Neural crest cell (in vitro differentiated cells): ENCODE measurements at places on chromosomes 13 and 19. TPM values are rescaled to one million over a fixed set of nuclear protein-coding genes. Genes with fewer than 3 reads are reported as not detected.

GRCh38 chr19:18098891-18099622 is 1.5 kb downstream of the MAST3 start:
- no peak overlapping the region for H3K4me3 ChIP-seq
- H3K36me3 ChIP-seq = no peaks in the 10 kb centered on the region
- no peak for DNase-seq
- peaks cover 42% of the 10 kb centered on the region for H3K27me3 ChIP-seq

GRCh38 chr13:78658630-78659449 is at the start of gene OBI1:
Gene OBI1, minus strand, starts transcription at chr13:78659155. Its CDS starts 35 bp downstream, at chr13:78659120.
- peaks cover 28% of the 10 kb centered on the region for H3K4me1 ChIP-seq
- H3K27me3 ChIP-seq = peaks cover 3% of the 10 kb centered on the region
- DNase-seq = peak; percentile 76
- H3K4me3 ChIP-seq = peak within 1 kb of the TSS; percentile 97

- H3K4me3 ChIP-seq = no peak overlapping the region
- no peak for DNase-seq
- H3K27ac ChIP-seq = no peak overlapping the region
- peaks cover 5% of the 10 kb centered on the region for H3K4me1 ChIP-seq
Measured at GRCh38 chr13:51906581-51906980, 44.8 kb downstream of the CCDC70 start.

- H3K4me3 ChIP-seq = no peak overlapping the region
- no peak overlapping the region for H3K27ac ChIP-seq
- H3K4me1 ChIP-seq = no peaks in the 10 kb centered on the region
- H3K36me3 ChIP-seq = no peaks in the 10 kb centered on the region
Measured at GRCh38 chr19:6971366-6971765, 49.9 kb downstream of the MBD3L2B start.

DNA sequence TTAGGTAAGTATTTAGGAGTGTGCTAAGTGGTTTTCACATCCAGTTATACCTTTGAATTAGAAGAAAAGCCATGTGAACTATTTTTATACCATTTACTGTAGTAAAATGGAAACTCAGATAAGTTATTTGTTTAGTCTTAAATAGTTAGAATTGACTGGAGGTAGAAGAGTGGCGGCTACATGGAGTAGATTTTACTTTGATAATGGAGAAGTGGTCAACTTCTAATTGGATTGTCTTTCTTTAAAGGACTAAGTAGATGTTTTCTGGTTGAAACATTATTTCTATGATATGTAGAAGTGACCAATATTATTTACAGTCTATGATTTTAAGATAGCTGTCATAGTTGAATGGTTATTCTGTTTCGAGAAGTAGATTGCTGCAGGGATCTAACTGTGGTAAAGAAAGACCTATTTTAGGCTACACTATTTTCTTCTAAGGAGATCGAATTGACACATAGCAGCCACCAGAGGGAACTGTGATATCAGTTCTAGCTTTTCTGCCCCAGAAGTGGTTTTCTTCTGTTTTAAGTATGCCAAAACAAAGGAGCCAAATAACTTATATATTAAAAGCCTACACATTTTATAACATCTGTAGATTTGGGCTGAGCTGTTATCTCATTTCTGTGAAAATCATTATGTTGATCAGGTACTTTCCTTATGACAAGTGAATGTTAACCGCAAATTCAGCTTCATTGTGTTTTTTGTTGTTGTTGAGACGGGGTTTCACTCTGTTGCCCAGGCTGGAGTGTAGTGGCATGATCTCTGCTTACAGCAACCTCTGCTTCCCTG is 26.1 kb downstream of the ZMYM2 start:
- no peaks in the 10 kb centered on the region for H3K27me3 ChIP-seq
- no peak overlapping the region for H3K4me3 ChIP-seq
- H3K36me3 ChIP-seq = peaks cover 16% of the 10 kb centered on the region

DNA sequence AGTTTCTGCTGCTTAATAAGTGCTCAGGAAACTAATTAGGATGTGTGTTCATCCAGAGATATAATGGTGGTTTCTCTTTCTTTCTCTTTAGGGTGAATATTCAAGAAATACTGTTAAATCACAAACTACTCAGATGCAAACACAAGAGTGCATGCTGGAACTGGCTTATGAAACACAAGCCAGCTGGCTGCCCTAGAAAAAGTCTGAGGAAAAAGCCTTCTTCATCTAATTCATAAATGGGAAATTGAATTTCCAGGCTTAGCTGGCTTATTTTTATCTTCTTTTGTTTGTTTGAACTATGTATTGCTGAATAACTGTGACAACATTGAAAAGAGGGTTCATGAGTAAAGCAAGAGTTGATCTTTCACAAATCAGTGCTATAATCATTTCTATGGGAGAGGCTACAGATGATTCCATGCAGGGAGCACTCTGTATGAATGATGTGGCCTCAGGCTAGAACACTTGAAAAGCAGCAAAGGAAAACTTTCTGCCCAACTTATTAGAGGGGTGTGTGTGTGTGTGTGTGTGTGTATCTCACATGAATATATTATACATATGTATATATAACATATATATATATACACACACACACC is 69.8 kb upstream of the SCEL start:
- H3K4me1 ChIP-seq = peaks cover 11% of the 10 kb centered on the region
- no peak for DNase-seq
- H3K36me3 ChIP-seq = no peaks in the 10 kb centered on the region
- H3K4me3 ChIP-seq = no peak overlapping the region
- H3K27me3 ChIP-seq = no peaks in the 10 kb centered on the region

GRCh38 chr13:83798731-83799130 is 83.5 kb downstream of the SLITRK1 start:
- H3K4me3 ChIP-seq = no peak overlapping the region
- H3K36me3 ChIP-seq = no peaks in the 10 kb centered on the region
- H3K4me1 ChIP-seq = no peaks in the 10 kb centered on the region
- no peaks in the 10 kb centered on the region for H3K27me3 ChIP-seq

DNA sequence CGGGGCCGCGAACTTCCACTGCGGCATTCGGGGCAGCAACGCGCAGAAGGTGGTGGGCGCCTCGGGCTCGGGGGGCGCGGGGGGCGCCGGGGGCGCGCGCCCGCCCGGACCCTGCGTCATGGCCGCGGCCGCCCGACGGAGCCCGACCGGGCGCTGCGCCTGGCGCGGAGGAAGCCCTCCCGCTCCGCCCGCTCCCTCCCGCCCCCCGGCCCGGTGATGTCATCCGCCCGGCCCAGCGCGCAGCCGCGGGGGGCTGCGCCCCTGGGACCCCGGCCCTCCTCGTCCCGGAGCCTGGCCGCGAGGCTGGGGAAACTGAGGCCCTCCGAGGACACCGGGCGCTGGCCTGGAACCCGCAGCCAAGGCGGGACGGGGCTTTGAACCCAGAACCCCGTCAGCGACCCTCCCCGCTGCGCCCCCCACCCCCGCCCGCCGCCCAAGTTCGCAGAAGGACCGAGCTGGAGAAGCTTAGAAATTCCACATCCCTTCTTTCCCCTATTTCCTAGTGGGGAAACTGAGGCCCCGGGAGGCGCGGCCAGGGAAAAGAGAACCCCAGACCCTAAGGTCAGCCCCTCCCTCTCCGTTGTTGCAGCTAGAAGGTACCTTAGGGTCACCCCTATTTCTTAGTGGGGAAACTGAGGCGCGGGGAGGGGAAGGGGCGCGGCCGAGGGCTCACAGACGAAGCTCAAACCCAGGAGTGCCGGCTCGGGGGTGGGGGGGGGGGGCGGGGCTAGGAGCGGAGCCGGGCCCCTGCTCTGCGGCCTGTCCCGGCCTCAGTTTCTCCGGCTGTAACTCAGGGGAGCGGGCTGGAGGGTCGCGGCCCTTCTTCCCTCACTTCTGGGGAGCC is at the start of gene SHC2:
Gene SHC2, minus strand, starts transcription at position 157 of the 844 bp plus-strand sequence. Its CDS starts 37 bp downstream, at position 120.
- H3K27me3 ChIP-seq = peaks cover 19% of the 10 kb centered on the region
- peak within 1 kb of the TSS; percentile 95 for H3K27ac ChIP-seq
- H3K36me3 ChIP-seq = no peaks in the 10 kb centered on the region
- peak within 1 kb of the TSS; percentile 95 for H3K4me3 ChIP-seq
- DNase-seq = no peak
- peaks cover 10% of the 10 kb centered on the region for H3K4me1 ChIP-seq

GRCh38 chr13:20340759-20341171 is 108.6 kb upstream of the GJB6 start:
- H3K4me1 ChIP-seq = peaks cover 4% of the 10 kb centered on the region
- H3K4me3 ChIP-seq = no peak overlapping the region
- no peaks in the 10 kb centered on the region for H3K27me3 ChIP-seq
- H3K36me3 ChIP-seq = no peaks in the 10 kb centered on the region
- H3K27ac ChIP-seq = no peak overlapping the region
- no peak for DNase-seq

DNA sequence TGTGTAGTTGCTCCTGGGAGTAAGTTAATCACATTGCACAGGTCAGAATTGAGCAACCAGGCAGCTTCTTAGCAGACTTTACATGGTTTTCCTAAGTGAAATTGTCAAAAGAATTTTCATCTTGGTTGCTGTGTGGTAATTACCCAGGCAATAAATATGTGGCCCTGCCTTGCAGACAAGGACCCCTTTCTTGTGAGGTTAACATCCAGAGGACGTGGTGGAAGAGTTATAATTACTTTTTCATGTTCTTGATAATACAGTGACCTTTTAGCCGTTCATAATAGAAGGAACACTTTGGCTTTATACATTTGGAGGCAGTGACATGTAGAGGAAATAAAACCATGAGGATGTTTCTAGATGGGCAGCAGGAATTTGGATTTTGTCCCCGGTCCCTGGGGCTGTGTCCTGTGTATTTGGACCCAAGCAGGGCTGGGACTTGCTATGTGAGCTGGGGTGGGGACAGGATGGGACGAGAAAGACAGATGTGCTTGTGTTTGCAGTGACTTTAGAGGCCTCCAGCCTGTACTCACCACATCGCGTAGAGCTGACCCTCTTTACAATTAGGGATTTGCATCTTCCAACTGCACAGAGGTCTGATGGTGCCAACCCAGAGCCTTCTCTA is 156.2 kb downstream of the STK24 start:
- peaks cover 41% of the 10 kb centered on the region for H3K36me3 ChIP-seq
- no peak overlapping the region for H3K4me3 ChIP-seq
- H3K27ac ChIP-seq = no peak overlapping the region
- peaks cover 4% of the 10 kb centered on the region for H3K4me1 ChIP-seq

DNA sequence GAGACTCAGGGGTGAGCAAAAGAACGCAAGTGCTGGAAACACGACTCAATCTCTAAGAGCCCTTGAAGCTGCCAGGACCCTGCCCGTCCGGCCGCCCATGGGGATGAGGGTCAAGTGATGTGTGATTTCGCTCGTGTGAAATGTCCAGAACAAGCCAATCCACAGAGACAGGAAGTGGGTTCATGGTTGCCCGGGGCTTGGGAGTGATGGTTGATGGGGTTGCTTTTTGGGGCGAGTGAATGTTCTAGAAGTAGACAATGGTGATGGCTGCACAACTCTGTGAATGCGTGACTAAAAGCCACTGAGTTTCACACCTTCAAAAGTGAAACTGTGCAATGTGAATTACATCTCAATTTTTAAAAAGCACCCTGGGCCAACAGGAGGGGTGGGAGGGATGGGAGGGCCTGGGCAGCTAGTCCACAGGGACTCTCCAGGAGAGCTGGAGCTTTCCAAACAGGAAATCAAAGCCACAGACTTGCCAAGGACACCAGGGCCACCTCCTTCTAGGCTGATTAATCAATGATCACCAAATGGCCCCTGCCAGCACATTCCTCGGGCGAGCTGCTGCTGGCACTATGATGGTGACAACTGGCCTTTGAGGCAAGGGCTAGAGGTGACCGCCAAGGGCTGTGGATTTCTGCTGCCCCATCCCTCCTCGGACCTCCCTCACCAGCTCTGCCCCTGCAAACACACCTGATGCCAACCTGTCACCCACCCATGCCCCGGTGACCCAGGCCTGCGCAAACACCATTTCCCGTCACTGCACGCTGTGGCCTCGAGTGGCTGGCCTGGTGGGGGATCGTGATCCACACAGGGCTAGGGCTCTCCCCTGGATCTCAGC is 14.0 kb downstream of the DPP9 start:
- no peaks in the 10 kb centered on the region for H3K4me1 ChIP-seq
- peaks cover 3% of the 10 kb centered on the region for H3K36me3 ChIP-seq
- H3K27me3 ChIP-seq = no peaks in the 10 kb centered on the region
- no peak for DNase-seq

DNA sequence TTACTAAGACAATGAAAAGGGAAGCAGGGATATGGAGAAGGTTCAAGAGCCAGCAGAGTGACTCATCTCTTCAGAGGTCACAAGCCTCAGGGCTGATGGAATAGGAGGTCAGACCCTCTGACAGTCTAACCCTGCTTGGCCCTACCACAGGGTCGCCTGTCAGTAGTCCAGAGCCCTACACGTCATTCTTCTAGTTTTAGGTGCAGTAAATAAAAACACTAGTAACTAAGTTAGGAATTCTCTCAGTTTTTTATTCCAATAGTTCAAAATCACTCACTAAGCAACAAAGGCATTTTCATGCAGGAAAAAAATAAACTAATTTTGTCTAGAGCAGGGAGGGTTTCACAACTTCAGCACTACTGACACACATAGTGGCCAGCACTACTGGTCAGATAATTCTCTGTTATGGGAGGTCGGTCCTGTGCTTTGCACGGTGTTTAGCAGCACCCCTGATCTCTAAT is 27.2 kb downstream of the FOXO1 start:
- DNase-seq = no peak
- H3K27ac ChIP-seq = no peak overlapping the region
- no peak overlapping the region for H3K4me3 ChIP-seq
- H3K4me1 ChIP-seq = peaks cover 35% of the 10 kb centered on the region
- no peaks in the 10 kb centered on the region for H3K36me3 ChIP-seq

DNA sequence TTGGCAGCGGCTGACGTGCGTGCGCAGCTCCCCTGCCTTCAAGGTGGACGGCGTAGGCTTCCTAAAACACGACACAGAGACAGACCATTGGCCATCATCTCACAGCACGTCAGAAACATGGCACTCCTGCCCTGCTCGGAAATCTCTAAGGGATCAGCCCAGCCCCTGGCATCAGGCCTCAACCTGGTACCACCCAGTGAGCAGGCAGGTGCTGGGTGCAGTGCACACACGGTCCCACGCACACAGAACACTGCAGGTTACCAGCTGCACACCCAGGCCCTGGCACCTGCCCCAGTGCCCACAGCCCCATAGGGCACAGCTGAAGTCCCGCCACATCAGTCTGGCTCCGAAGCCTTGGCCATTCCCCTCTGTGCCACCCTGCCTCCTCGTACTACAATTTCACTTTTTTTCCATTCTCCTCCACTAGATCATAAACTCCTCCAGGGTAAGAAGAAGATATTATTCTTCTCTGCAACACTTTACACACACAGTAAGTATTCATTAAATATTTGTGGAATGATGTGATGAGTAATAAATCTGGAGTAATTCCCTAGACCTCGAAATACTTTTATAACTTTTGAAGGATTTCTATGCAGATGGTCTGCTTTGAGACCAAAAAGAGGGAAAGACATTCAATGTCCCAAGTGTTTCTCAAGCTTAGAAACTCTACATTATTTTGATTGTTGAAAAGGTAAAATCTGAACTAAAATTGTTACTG is 156.4 kb downstream of the COL4A1 start:
- no peak overlapping the region for H3K4me3 ChIP-seq
- H3K27ac ChIP-seq = no peak overlapping the region
- no peak for DNase-seq

- H3K36me3 ChIP-seq = no peaks in the 10 kb centered on the region
- H3K27me3 ChIP-seq = peaks cover 14% of the 10 kb centered on the region
- H3K4me3 ChIP-seq = no peak overlapping the region
- DNase-seq = no peak
Measured at GRCh38 chr19:47998800-47999199, 4.4 kb downstream of the ELSPBP1 start.

GRCh38 chr19:19551853-19552192 is 13.8 kb downstream of the CILP2 start:
- no peak overlapping the region for H3K4me3 ChIP-seq
- DNase-seq = no peak
- no peaks in the 10 kb centered on the region for H3K36me3 ChIP-seq
- no peaks in the 10 kb centered on the region for H3K27me3 ChIP-seq

GRCh38 chr13:72884101-72884500 is 102.2 kb downstream of the PIBF1 start:
- no peak overlapping the region for H3K4me3 ChIP-seq
- H3K27ac ChIP-seq = no peak overlapping the region

STARD13 gene
- 23.6 and 24.2 TPM in 2 replicates for total RNA-seq

ATP4B gene
- not detected in 2 replicates for total RNA-seq

IGFLR1 gene
- total RNA-seq = 4.2 and 6.3 TPM in 2 replicates

KLK15 gene
- total RNA-seq = not detected in 2 replicates

UBE2L5 gene
- not detected in 2 replicates for total RNA-seq

TRPM4 gene
- total RNA-seq = 8.1 and 9.6 TPM in 2 replicates
